ENCODE measurements at places on chromosomes 6 and 20.

GRCh38 chr6:41704028-41704427 lies 31.4 kb downstream of the TFEB start:
- DNase-seq = no peak

- DNase-seq = no peak
Measured at GRCh38 chr6:998551-998950, 305.6 kb upstream of the EXOC2 start.

DNA sequence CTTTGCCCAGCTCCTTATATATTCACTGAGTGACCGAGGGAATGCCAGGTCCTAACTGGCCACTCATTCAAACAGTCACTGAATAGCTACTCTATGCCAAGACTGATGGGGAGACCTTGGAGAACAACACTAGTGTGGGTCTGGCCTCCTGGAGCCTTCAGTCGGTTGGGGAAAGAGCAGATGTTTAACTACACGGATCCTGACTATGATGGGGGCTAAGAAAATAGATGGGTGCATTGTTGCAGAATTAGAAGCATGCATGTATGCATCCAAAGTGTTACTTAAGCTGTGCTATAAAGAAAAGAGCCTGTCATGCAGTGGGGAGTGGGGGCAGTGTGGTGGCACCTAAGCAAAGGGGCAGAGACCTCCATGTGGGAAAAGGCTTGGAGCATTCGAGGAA lies 6.5 kb downstream of the FKBP1A start:
- no peak for DNase-seq

GRCh38 chr6:85669735-85670194 lies 27.1 kb upstream of the SYNCRIP start:
- DNase-seq = no peak

GRCh38 chr6:25981568-25982263 lies 19.1 kb downstream of the TRIM38 start:
- no peak for DNase-seq

DNA sequence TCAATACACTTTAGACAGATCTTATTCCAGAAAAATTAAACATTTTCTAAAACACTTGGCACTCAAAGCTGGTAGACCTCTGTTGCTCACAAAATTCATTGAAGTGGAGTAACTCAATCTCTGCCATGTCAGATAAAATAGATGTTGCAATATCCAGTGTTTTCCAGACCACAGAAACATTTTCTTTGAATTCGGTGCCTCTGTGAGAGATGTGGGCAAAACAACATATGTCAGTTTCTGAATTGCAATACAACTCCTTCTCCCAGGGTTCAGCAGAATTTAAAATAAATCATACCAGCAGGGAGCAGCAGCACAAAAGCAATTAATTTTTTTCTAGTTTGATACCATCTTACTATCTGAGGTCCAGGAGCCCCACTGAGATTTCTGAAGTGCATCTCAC lies 11.3 kb upstream of the PKHD1 start:
- DNase-seq = no peak

DNA sequence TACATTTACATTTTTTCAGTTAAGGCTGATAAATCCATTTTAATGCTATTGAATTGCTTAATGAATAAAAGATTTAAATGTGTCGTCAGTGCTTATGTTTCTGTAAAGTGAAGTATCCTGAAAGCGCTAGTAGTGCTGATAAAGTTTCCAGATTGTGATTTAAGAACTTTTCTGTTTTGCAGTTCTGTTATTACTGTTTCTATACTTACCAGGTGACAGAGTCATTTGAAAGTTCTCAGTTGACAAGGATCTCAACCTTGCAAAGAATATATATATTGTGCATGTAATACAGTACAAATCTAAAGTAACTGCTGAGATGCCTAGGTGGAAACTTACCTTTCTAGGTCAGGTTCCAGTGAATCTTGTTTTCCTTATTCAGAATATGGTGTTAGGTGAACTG lies 201.8 kb downstream of the ARID1B start:
- DNase-seq = no peak

DNA sequence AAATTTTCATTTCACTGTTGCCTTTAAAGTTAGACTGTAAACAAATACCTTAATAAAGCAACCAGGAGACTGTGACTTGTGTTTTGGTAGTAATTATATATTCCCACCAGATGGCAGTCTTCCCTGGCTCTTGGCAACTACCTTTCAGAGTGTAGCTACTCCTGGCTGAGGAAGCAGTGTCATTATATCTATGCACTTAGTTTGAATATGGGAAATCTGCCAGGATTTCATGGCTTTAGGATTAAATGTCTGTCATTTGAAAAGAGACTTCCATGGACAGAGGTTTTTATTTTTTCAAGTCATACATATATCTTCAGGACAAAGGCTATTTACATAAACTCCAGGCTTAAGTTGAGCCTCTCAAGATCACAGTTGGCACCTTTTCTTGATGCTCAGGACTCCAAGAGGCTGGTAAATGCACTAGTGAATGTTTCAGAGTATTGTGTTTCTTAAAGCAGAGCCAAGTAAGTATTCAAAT lies 160.1 kb downstream of the C6orf58 start:
- DNase-seq = no peak

DNA sequence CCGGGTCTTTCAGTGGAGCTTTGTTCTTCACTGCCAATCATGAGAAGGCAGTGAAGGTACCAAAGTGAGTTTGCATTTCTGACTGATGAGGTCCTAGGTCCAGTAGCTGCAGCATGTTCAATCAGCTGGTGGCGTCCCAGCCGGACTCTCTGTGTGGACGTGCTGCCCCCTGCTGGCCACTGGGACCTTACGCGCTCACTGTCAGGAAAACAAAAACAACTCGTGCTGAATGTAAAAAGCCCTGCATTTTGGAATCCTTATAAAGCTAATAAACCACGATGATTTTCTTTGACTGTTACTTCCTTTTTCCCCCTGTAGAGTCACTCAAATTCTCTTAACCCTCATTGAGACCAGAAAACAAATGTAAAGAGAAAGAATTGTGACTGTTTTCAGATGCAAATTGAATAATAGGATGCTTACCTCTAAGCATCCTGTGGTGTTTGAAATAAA lies 4.9 kb upstream of the CD24 start:
- peak; percentile 66 for DNase-seq

Data from stimulated activated CD8-positive, alpha-beta memory T cell treated with anti-CD3 and anti-CD28 coated beads, Interleukin-15, amount 100 ng/mL, for 24 hours (primary cell).